ENCODE measurements at places on chromosomes 6 and 20.

- no peak for DNase-seq
Observed at GRCh38 chr6:21384216-21384615, 209.3 kb upstream of the SOX4 start.

DNA sequence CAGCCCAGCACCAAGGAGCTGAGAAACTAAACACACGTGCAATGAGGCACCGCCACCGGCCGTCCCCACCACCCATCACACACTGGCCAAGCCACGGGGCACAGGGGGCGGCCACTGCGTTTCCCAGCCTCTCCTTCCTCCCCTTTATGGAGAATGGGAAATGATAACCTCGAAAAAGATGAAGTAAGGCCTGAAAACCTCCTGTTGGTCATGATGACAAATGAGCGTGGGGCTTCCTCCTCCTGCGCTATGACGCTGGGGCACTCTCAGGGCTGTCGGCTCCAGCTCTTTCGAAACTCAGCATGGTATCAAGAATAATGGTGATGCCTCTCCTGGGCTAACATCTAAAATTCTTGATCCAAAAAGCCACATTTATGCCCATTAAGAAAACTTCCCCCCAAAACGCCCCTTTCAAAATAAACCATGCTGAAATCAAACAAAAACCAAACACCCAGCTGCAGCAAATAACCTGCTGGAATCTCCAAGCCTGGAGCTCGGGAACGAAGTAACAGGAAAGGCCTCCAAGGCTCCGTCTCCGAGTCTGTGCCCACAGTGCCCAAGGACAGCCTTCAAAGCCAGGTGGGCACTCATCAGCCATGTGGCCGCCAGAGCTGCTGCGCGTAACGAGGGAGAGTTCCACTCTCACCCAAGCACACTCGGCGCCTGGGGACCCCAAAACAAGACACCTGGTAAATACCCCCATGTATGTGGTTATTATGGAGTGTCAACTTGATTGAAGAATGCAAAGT lies 50.0 kb downstream of the TAF4 start:
- DNase-seq = no peak

DNA sequence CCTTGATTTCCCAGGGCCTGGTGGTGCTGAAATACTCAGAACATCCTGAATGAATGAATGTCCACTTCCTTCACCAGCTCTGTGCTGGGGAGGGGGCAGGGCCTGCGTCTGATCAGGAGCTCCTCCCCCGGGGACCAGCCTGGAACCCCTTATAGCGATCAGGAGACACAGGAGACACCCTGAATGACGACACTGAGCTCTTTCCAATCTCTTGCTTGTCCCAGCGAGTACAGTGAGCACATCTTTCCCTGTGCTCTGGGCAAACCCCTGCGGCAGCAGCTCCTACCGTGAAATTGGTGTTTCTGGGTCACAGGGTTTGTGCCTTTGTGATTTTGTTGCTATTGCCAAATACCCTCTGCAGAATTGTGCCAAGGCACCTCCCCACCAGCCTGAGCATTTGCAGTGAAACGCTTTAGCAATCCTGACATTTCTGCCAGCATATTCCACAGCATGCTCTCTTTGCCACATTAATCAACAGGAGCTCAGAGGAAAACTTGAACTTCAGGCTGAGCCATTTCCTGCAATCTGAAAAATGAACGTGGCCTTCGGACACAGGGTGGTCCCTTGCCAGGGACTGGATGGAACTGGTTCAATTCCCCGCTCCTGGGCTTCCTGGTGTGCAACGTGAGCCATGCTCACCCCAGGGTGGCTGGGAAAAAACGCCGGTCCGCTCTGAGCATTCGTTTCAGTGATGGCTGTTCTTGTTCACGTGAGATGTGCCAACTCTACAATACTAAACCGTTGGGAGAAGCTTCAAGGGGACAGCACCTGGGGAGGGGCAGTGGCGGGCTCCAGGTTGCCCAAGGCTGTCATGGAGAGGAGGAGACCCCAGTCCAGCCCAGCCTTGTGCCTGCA lies 23.1 kb upstream of the MRGBP start:
- no peak for DNase-seq

DNA sequence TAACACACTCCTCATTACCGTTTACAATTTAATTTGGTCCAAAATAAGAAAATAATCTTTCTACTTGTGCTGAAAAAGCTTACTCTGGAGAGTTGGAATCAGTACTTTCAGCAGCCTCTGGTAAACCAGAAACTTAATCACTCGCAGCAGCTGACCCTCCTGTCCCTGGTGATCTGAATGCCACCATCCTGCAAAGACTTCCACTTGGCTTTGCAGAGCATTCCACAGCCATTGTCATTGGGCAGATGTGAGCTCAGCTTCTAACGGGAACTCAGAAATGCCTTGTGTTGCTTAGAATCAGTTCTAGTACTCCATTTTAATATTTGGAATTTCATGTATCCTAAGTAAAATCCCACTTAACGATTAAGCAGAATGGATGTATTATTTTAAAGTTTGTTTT lies 59.7 kb downstream of the PHACTR1 start:
- DNase-seq = no peak

- no peak for DNase-seq
Observed at GRCh38 chr6:47655719-47656595, 42.4 kb upstream of the ADGRF4 start.

GRCh38 chr6:102204351-102204750 lies 810.8 kb downstream of the GRIK2 start:
- no peak for DNase-seq

GRCh38 chr6:131602781-131603312 lies 25.2 kb downstream of the MED23 start:
- no peak for DNase-seq

- DNase-seq = no peak
Observed at GRCh38 chr20:53794529-53795115, 201.0 kb upstream of the ZNF217 start.

DNA sequence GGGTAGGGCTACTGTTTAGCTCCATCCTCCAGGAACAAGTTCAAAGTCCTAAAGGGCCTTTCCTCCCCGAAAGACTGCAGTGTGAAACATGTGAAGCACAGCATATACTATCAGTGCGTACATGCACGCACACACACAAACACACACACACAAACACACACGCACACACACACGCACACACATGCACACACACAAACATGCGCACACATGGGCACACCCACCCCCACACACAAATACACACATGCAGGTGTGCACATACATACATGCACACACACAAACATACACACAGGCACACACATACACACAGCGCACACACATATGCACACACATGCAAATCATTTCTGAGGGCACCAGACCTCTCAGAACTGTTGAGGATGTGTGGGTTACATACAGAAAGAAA lies 382.0 kb upstream of the CDH4 start:
- no peak for DNase-seq

DNA sequence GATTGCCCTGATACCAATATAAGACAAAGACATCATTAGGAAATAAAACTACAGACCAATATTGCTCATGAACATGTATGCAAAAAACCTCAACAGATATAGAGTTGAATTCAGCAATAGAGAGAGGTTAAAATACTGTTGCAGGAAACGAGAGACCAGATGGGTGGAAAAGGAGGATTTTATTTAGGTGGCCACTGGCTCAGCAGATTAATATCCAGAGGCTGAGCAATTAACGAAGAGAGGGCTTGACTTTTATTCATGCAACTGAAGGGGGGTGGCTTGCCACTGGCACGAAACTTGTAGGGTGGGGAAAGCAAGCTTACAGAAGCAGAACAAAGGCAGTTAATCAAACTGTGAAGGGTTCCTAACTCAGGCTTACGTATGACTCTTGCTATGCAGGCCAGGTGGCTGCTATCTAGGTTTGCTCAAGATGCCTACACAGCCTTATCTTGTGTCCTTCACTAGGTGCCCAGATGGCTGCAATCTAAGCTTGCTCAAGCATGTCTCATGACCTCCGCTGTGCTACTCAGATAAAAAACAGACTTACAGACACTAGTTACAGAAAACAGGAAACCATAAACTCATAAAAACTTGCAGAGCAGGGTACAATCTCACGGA lies 126.4 kb downstream of the MMUT start:
- DNase-seq = no peak

GRCh38 chr20:33917831-33918525 lies 75.7 kb upstream of the RALY start:
- no peak for DNase-seq

DNA sequence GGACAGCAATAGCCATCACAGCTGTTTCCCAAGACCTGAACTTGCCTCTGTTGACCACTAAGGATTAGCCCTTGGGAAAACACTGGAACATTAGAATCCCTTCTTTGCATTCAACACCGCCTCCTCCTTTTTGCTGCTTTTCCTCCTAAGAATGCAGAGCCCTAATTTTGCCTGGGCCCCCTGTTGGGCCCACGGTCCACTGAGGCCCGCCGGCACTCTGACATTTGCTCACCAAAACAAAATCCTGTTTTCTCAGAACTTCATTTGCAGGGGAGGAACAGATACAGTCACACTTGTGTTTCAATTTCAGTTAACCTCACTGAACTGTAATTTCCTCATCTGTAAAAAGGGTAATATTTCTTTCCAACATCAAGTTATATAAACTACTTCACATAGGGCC lies 116.0 kb upstream of the JARID2 start:
- no peak for DNase-seq

GRCh38 chr6:106547601-106548453 lies 81.5 kb downstream of the RTN4IP1 start:
- DNase-seq = no peak

- DNase-seq = no peak
Observed at GRCh38 chr6:128425856-128426255, 94.5 kb downstream of the PTPRK start.

GRCh38 chr6:138522611-138523010 lies 23.3 kb upstream of the NHSL1 start:
- no peak for DNase-seq

DNA sequence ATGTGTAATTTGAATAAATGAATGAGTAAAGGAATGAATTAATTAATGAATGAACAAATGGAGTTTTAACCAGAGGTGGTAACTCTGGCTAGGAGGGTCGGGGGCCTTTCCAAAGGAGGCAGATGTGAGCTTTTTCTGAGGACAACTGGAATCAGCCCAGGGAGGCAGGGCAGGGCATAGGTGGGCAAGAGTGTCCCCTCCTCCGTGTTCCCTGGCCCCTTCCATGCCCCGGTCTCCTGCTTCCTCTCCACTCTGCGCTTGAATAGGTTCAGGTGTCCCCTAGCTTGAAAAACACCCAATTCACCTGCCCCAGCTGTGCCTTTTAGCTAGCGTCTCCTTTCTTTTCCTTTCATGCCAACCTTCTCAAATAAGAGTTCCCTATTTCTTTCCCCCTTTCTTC lies 473.1 kb downstream of the CDH26 start:
- DNase-seq = no peak

DNA sequence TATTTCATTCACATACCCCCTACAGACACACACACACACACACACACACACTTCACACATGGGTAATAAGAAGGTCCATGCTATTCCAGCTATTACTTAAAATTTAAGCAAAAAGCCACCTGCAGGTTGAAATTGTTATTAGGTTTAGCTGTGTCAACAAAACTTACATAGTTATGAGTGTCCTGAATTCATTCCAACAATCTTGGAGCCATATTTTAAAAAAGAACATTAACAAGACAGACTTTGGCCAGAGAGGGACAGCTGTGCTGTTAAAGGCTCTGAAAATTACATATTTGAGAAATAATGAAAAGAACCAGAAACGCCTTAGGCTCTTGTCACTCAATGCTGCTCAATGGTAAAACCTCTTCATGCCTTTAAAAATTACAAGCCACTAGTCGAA lies 455.3 kb downstream of the EPM2A start:
- no peak for DNase-seq

Data from activated CD4-positive, alpha-beta T cell treated with anti-CD3 and anti-CD28 coated beads for 1 hour (primary cell).